Astrocyte (in vitro differentiated cells and primary cell): ENCODE measurements at places on chromosomes 16 and 17. TPM values are rescaled to one million over a fixed set of nuclear protein-coding genes. Genes with fewer than 3 reads are reported as not detected.

Gene HSBP1
- total RNA-seq, result 148 and 179 TPM in 2 replicates

Gene ODAD4
- total RNA-seq, result 0.98 and 1.1 TPM in 2 replicates

Gene FOXL1
- 6.1 and 8.1 TPM in 2 replicates for total RNA-seq

Gene PHOSPHO1
- 0.79 and 0.95 TPM in 2 replicates for total RNA-seq

Gene GNG13
- not detected in 2 replicates for total RNA-seq
